ENCODE measurements at places on chromosomes 12 and 14.

- no peak for DNase-seq
Observed at GRCh38 chr12:110234331-110234751, 46.7 kb upstream of the ATP2A2 start.

DNA sequence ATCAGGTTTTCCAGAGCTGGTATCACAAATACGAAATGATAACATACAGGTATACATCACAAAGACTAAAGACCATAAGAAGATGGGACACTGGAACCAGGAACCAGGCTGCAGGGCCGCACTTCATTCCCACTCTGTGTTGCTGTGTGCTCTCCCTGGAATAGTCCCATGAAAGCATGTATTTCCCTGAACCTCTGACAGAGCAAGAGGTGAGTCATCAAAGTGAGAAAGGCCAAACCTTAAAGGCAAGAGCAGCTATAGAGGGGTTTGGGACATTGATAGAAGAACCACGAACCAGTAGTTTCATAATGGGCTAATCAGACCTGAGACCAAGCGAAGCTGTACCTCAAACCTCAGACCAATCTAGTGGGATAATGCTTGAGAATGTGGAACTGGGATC lies 283.0 kb upstream of the PRKD1 start:
- DNase-seq, result peak; percentile 62

- no peak for DNase-seq
Observed at GRCh38 chr12:79645235-79645630, 45.5 kb downstream of the PAWR start.

- DNase-seq, result peak; percentile 71
Observed at GRCh38 chr12:88793096-88793495, 212.8 kb upstream of the KITLG start.

- no peak for DNase-seq
Observed at GRCh38 chr12:13252024-13252423, 55.5 kb downstream of the EMP1 start.

GRCh38 chr14:99595034-99595433 lies 9.0 kb downstream of the CCDC85C start:
- DNase-seq, result no peak
